Ureter (tissue), 1 donor: ENCODE measurements at places on chromosomes 11 and 22.

- no peak for DNase-seq
Measured at GRCh38 chr22:42879371-42880021, 22.4 kb upstream of the ARFGAP3 start.

- DNase-seq = no peak
Measured at GRCh38 chr11:105673089-105673488, 63.2 kb downstream of the GRIA4 start.

GRCh38 chr11:55806248-55806647, 4.9 kb upstream of the OR5L1 start:
- no peak for DNase-seq

DNA sequence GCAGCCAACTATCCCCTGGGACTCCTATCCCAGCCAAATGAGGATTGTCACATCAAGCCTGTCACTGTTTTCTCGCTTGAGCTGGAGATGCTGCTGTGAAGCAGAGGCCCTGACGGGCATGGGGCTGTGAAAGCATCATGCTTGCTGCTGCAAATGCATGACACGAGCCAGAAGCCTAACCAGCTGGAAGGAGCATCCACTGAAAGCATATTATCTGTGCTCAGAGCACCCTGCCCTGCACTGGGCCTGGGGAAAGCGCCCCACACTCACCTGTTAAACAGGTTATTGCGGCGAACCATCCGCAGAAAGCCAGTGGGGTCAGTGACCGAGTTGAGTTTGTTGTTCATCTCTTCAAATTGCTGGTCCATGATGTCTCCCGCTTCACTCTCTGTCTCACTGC, 110.9 kb upstream of the PITPNB start:
- no peak for DNase-seq
